ENCODE measurements at places on chromosomes 5 and 9. TPM values are rescaled to one million over a fixed set of nuclear protein-coding genes. Genes with fewer than 3 reads are reported as not detected.

Gene SLC6A19
- polyA plus RNA-seq, result not detected

Gene SPATA31A3
- not detected for polyA plus RNA-seq

Gene PPP3R2
- 0.31 TPM for polyA plus RNA-seq

Gene PCYOX1L
- polyA plus RNA-seq, result 18.3 TPM

Gene CTXN3
- polyA plus RNA-seq, result not detected

All from Purkinje cell (primary cell).